ENCODE measurements at places on chromosomes 5 and 9. TPM values are rescaled to one million over a fixed set of nuclear protein-coding genes. Genes with fewer than 3 reads are reported as not detected.

DNA sequence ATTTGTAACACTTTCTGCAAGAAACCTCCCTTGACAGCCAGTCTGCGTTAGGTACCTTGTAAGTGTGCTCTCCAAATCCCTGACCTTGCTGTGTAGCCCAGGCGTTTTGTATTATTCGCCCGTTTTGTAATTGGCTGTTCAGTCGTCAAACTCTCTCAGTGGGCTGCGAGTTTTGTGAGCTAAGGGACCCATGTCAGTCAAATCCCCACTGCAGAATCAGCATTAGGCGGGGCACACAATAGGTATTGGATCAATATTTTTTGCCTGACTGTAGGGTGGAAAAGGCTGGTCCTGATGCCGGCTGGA lies 665 bp downstream of the DNAJC18 start:
- no peak for DNase-seq

The LCN2 gene
- not detected for total RNA-seq

- DNase-seq: no peak
Measured at GRCh38 chr5:7271435-7272084, 124.4 kb upstream of the ADCY2 start.

DNA sequence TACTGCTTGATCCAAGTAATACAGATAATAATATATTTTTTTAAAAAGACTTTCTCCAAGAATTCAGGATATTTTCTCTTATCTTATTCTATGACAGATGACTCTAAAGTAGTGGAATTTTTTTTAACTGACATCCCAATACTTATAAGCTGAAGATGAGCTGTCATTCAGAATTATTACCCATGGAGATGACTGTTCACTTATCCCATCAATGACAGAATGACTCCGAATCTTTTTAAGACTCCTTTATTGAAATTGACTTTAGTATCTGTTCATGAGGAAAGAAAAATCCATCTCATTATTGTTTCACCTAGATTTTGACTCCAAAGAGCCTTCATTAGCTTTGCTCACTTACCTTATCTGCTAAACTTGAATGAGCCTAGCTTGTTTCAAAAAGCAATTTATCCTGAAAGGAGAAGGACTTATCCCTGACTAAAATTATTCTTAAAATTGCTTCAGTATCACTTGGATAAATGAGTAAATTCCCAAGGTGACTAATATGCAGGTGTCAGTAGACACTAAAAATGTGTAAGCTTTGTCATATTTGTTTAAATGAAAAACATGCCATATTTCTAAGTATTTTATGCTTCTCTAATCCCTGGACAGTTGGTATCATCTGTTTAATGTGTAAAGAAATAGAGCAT lies 146.9 kb downstream of the PLCXD3 start:
- DNase-seq: no peak

The TOR4A gene
- 9.7 TPM for total RNA-seq

DNA sequence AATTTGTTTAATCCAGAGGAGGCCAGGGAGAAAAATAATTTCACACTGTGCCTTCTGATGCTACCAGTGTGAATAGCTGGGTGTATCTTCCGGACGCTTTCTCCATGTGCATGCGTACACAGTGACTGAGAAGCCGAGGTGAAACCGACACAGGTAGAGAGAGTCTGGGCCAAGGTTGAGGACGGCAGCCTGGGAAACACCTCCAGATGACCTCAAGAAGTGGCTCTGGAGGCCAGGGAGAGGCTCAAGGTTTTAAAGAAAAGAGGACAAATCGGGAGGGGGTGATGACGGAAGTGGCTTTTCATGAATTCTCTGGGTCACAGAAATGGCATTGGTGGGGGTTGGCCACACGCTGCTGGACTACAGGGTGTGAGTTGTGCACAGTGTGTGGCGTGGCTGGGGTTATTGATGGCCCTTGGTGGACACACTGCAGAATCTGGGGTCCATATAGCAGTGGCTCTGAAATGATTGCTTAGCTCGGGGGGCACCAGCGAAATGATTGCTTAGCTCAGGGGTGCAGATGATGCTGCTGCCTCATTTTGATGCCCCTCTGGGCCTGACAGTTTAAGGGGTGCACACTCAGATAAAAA lies 34.1 kb upstream of the LRRC14B start:
- DNase-seq: no peak

DNA sequence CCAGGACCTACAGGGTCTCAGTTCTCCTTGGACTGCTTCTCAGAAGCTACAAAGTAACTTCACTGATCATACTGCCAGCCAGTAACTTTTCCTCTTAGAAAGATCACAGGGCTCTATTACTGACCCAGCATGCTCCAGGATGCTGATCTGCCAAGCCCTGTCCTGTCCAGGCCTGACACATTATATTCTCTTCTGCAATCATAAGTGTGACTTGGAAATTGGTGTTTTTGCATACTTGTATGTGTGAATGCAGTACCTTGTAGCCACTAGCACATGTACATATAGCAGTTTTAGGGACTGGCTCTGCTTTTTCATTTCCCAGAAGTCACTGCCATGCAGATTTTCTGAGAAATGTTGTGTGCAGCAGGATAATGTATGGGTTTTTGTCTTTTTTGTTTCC lies 40.1 kb upstream of the CCNH start:
- DNase-seq: no peak

The CYLC2 gene
- total RNA-seq: not detected

DNA sequence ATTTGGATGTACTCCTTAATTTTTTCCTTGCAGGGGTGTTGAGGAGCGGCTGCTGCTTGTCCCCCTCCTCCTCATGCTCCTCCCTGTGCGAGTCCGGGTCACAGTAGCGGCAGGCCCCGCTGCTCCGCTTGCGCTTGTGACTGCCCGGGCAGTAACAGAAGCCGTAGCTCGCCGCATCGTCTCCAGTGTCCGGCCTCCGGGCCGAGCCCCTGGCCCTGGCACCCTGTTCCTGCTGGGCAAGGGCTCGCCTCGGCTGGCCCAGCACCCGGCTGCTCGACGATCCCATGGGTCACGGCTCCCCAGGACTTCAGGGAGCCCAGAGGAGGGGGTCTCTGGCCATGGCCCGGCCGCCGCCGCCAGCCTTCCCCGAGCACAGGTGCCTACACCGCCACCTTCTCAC lies at the start of gene GMCL2:
TSS of gene GMCL2 (minus strand) at position 358 of the 400 bp plus-strand sequence. CDS start at position 286, 72 bp downstream.
- DNase-seq: no peak

- no peak for DNase-seq
Measured at GRCh38 chr9:133126697-133127339, 5.8 kb upstream of the RALGDS start.

DNA sequence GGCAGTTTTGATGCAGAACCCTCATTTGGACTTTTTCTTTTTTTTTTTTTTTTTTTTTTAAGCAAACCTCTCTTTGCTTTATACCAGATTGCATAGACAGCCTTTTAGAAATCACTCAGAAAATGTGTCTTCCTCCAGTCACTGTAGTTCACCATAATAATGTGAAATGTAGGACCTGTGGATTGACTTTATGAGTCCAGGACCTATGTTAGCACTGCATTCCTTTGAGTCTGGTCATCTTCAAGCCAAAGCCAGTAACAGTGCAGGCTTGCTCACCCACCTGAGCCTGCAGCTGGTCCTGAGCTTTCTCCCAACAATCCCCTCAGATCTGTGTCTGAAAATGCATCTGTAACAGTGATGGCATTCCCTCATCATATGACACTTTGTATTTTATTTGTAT lies 110.7 kb upstream of the NFIL3 start:
- peak; percentile 72 for DNase-seq

The MYO10 gene
- 93.0 TPM for total RNA-seq

DNA sequence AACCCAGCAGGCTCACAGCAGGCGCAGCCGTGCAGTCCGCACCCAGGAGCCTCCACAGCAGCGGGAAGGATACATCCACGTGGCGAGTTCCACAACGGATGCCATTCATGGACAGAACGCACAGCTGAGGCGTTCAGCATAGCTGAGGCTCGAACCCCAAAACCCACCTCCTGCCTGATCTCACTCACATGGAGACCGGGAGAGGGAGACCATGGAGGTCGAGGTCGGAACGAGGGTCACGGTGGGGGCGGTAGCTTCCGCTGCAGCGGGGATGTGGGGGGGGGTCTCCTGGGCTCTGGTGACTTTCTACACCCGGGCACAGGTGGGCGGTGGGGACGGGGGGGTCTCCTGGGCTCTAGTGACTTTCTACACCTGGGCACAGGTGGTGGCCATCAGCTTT lies 17.5 kb downstream of the TERT start:
- DNase-seq: no peak

DNA sequence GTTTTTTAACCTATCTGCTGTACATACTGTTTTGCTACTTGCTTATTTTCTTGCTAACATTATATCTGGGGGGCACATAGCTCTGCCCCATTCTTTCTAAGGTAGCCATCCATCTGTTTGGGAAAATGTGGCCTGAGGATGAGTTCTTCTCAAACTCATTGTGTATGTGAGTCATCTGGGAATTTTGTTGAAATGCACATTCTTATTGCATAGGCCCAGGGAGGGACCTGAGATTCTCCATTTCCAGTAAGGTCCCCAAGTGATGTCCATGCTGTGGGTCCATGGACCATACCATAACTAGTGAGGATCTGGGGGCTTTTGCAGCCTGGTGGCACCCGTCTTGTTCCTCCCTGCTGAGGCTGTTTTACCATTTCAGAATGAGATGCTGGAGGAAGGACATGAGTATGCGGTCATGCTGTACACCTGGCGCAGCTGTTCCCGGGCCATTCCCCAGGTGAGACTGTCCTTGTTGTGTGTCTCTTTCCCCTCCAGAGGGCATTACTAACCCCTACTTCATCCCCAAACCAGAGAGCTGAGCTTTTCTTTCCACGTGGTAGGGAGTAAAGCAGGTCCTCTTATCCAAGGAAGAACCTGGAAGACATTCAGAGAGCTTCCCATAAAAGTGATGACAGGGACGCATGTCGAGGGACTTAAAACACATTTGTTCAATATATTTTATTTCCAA lies 28.6 kb downstream of the CYFIP2 start:
- DNase-seq: no peak
